8988T (cell line): ENCODE measurements at places on chromosomes 12 and 14.

DNA sequence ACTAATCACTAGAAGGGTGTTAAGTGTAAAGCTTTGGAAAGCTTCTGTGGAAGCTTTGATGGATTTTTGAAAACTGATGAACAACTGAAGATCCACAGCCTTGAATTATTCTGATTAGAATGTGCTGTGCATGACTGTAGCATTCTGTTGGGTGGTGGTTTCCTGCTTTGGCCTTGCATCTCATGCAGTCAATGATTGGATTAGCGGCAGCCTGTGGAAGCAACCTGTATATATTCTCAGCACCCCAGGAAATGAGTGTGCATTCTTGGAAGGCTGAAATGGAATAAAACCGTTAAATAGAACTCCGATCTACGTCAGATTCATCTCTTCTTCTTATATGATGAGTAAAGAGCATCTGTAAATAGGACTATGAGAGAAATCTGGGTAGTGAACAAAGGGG, 120.2 kb downstream of the SLC16A7 start:
- DNase-seq: no peak

DNA sequence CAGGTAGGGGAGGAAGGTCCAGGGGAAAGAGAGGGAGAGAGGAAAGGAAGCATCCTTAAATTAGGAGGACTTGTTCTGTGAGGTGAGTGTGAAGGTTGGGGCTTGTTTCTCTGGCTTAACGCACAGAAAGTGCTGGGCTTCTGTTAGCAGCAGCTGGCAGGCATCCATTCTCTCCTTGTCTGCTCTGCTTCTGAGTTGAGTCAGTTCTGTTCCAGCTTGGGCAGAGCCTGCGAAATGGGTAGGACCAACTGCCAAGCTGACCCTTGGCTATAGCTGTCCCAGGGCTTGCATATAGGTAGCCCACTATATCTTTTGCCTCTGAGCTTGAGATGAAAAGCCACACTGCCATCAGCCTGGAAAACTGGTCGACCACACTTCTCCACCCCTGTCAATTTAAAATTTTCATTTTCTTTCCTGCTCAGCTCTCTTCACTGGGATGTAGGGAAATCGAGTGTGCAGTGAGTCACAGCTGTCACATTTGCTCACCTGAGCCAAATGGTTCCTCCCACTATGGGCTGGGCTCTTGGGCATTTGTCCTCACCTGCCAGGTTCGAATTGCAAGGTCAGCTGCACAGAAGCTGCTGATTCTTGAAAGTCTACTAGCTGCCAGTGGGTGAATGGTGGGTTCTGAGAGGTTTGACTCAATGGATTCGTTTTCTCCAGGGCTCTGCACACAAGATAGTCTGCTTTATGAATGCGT, 256.4 kb upstream of the PWP1 start:
- DNase-seq: no peak

DNA sequence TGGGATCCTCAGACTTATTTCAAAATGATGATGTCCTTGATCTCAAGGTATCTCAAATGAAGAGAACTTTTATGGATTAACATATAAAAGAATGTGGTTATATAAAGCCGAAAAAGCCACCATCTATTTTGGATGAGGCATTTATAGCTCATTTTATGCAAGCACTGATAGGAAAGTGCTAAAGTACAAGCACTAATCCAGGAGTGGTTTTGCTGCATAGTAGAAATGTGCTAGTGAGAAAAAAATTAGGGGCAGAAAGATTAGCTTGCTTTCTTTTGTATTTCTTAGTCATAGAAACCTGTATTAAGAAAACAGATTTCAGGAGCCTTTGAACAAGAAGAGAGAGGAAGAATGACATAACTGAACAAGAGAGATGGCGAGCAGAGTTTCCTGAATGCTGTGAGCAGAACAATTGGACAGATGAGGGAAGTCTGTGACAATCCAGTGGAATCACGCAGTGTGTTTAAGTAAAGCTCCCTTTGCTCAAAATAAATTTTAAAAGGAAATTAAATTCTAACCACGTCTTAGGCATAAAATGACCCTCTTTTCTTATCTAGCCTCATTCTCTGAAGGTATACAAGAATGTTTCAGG, 238.2 kb upstream of the NOVA1 start:
- no peak for DNase-seq

- DNase-seq: no peak
Measured at GRCh38 chr14:91396013-91396660, 21.5 kb downstream of the CCDC88C start.

DNA sequence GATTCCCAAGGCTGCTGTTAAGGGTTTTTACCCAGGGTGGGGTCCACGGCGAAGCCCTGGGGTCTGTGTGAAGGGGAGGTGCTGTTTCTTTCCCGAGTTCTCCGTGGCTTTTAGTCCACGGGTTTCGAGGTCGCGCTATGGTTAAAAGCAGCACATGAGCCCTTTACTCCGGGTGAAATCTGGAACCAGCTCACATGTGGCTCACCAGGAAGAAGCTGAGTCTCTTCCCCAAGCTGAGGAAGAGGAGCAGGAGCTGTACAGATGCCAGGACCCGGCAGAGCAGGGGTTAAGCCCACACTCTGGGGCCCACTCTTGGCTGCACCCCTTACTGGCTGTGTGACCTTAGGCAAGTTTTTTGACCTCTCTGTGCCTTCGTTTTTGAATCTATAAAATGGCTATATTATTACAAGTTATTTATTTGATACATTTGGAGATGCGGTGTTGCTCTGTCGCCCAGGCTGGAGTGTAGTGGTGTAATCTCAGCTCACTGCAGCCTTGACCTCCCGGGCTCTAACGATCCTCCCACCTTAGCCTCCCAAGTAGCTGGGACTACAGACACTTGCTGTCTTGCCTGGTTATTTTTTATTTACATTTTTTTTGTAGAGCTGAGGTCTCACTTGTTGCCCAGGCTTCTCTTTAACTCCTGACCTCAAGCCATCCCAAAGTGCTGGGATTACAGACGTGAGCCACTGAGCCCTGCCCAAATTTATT, 266.3 kb downstream of the AACS start:
- no peak for DNase-seq

DNA sequence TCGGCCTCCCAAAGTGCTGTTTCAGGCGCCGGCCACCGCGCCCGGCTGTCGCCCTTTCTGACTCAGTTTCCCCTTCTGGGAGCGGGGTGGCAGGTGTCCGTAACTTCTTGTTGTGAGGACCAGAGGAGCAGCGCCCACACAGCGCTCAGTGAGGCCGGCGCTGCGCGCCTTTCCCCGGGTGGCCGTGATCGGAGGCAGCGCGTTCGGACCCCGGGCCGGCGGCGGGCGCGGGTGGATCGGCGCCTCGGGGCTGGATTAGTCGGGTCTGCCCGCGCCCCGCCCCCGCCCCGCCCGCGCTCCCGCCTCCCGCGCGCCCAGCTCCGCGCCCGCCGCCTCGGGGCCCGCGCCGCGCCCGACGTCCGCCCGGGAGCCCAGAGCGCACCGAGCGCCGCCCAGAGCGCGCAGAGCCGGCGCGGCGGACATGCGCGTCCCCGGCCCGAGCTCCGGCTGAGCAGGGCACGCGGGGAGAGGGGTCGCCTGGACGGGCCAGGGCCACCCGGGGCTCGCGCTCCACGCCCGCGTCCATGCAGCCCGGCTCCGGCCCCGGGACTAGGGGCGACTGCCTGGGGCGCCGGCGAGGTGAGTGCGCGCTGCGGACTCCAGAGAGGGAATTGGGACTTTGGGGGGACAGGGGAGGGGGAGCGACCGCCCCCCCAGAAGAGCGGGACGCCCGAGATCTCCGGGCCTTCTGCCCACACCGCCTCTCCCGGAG, 50.6 kb downstream of the LRCOL1 start:
- peak; percentile 97 for DNase-seq

GRCh38 chr14:68679746-68680467, 113.0 kb downstream of the ZFP36L1 start:
- no peak for DNase-seq

DNA sequence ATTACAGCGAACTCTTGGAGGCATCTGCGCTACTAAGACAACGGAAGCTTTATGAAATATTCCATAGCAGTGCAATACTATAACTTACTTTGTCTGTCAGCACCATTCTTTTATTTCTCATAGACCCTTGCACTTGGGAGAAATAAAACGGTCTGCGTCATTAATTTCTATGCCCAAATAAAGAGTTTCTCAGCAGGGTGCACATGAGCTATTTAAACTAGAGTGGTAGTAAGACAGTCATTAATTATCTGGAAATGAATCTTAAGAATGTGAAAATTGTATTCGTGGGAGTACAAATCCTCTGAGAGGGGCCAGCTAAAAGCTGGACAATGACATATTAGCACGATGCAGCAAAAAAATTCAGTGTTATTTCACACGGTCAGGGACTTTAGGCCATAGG, 903.4 kb upstream of the FOXG1 start:
- DNase-seq: no peak

DNA sequence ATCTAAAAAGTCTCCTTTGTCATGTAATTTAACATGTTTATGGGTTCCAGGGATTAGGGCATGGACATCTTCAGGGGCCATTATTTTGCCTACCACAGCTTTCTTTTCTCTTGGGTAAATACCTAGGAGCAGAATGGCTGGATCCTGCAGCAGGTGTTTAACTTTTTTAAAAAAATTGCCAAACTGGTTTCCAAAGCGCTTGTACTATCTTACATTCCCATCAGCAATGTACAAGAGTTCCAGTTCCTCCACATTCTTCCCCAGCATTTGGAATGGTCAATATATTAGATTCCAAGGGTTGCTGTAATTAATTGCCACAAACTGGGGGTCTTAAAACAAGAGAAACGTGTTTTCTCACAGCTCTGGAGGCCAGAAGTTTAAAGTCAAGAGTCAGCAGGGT, 27.7 kb upstream of the MYL2 start:
- DNase-seq: no peak

GRCh38 chr12:11592484-11592883, 57.0 kb upstream of the ETV6 start:
- DNase-seq: no peak

DNA sequence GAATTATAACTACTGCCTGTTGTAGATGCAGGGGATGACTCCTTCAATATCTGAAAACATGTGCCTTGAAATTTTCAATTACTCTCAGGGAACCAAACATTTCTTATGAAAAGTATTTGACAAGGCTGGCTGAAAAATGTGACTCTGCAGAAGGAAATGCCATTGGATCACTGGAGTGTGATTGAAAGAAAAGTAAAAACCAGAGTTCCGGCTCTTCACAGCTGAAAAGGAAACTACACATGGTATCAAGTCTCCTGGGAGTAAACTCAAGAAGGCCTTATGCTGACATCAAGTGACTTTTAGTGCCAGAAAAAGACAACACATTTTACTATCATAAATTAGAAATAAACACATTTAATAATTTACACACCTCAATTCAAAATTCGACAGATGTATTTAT, 693.0 kb downstream of the LRFN5 start:
- DNase-seq: no peak

DNA sequence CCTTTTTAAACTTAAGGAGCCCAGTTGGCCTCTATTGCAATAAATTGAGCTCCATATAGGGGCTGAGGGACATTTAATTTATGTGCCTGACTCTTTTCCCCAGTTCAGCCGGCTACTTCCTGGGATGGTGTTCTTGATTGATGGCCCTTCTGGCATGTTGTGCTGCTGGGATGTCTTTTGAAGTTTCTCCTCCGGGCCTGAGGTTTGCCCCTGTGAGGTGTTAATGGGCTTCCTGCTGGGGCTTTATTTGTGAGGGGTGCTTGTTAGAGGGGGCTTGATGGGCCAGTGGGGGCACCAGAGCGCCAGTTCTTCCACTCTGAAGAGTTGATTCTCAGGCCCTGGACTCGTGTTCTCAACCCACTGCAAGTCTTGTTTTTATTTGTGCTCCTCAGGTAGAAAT, 69.6 kb downstream of the CHST11 start:
- no peak for DNase-seq

DNA sequence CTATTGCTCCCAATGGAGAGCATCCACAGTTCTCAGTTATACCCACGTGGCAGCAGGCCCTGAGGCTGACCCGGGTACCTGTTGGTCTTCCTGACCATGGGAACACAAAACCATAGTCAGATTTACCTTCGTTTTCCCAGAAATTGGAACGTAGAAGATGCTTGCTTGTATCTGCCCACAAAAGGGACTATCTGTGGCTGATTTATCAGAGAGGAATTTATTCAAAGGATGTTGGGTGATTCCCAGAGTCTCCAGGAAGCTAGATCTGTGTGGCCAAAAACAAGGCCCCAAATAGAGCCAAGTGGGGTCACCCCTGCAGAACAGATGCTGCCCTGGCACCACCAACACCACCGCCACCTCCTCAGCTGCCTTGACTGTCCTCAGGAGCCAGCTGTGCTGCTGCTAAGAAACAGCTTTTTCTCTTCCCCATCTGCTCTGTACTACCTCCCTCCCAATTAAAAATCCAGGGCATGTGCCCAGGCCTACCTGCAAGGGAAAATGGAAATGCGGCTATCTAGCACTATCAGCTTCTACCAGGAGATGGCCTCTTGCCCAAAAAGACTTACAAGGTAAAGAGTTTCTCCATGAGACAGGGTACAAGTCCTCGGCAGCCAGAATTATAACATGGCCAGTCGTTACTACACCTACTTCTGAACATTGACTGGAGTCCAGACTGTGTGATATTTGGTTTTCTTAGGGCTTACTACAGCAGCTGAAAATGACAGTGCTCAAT, 128.6 kb upstream of the PLEKHG7 start:
- DNase-seq: peak; percentile 22

- DNase-seq: no peak
Measured at GRCh38 chr12:79183003-79183402, 318.4 kb downstream of the SYT1 start.

GRCh38 chr12:108370415-108370814, 31.3 kb upstream of the CMKLR1 start:
- no peak for DNase-seq

DNA sequence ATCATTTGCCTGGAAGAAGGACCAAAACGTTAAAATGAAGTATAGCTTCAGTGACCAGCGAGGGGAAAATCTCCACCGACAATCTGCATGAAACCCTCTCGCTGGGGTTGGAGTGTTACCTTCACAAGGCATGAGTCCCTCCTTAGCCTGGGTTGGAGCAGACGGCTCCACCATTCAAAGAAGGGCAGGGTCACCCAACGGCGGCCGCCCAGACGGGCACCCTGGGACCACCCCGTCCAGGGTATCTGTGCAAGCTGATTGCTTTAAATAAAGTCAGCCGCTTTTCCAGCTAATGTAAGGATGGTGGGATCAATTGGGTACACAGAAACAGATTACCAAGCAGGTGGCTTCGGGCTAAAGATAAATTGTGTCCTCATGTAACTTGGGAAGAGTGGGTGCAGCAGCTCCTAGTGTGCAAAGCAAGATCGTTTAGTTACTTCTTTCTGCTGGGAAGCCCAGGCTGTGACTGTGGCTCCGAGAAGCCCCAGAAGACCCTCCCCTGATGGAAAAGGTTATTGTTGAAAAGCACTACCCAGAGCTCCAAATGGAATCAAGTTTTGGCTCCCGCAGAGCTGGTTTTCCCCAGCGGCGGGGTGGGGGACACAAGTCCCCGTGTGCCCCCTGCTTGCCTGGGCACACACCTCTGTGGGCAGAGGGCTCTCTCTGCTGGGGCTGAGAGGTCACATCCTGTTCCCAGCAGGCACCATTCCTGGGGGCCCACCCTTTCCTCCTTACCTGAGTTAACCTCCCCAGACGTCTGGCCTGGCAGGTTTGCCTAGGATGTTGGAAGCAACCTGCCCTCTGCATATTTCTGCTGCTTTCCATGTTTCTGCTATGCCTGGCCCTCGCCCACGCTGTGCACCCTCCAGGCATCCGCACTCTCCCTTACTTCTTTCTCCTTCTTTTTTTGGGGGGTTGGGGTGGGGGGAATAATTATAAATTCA, 318.6 kb upstream of the DIO3 start:
- no peak for DNase-seq

- DNase-seq: no peak
Measured at GRCh38 chr12:52079576-52080402, at the start of gene SMIM41. Gene SMIM41, plus strand, starts transcription at chr12:52079704. Its CDS starts 76 bp downstream, at chr12:52079780.
